ENCODE measurements at places on chromosomes 7 and 10.

- no peak for DNase-seq
- no peak overlapping the region for H3K27ac ChIP-seq
- H3K27me3 ChIP-seq, result no peaks in the 10 kb centered on the region
- H3K36me3 ChIP-seq, result no peaks in the 10 kb centered on the region
Observed at GRCh38 chr10:108352771-108353170, 1188.3 kb upstream of the SORCS1 start.

DNA sequence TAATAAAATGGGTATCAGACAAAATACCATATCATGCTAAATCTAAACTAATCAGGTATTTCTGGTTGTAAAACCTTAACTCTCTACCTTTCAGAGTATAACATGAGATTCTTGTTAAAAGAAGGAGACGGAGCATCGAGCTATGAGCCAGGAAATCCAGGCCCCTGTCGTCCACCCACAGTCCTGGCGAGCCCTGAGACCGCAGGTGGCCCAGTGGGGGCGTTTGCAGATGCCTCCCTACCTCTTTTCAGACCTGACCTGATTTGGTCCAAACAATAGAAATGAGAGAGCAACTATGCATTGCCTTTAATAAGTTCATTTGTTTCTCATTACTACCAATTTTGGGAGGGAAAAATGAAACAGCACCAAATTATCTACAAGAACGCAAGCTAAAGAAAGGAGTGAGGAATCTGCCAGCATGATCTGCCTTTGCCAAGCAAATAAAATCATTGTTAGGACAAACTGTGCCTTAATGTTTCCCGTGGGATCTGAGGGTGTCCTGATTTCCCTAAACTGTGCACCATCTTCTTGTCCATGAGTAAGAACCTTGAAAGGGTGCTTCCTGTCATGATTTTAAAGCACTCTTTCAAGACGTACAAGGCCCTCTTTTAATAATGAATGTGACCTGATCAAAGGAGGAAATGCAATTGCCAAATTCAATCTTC is 166.7 kb downstream of the TCERG1L start:
- H3K4me3 ChIP-seq, result no peak overlapping the region
- DNase-seq, result no peak
- H3K4me1 ChIP-seq, result no peaks in the 10 kb centered on the region
- H3K27me3 ChIP-seq, result no peaks in the 10 kb centered on the region
- H3K36me3 ChIP-seq, result no peaks in the 10 kb centered on the region

DNA sequence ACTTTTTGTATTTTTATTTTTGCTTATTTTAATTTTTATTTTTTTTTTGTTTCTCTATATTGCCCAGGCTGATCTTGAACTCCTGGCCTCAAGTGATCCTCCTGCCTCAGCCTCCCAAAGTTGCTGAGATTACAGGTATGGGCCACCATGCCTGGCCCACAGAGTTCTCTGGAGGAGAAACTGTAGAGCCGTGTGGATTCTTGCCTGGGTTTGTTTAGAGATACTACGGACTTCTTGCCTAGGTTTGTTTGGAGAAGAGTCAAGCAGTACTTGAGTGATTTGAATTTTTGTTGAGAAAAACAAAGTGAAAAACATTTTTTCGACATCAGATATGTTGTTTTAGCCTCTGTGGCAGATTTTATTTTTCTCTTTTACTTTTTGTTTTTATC is 99.0 kb downstream of the CAMK1D start:
- no peak for DNase-seq
- H3K4me1 ChIP-seq, result peaks cover 32% of the 10 kb centered on the region
- H3K27me3 ChIP-seq, result peaks cover 16% of the 10 kb centered on the region
- peaks cover 2% of the 10 kb centered on the region for H3K36me3 ChIP-seq
- peak overlapping the region; percentile 82 for H3K4me3 ChIP-seq

- no peaks in the 10 kb centered on the region for H3K36me3 ChIP-seq
- DNase-seq, result no peak
- H3K4me1 ChIP-seq, result peaks cover 16% of the 10 kb centered on the region
- H3K27ac ChIP-seq, result no peak overlapping the region
Observed at GRCh38 chr10:43686414-43686813, 37.7 kb upstream of the ZNF32 start.

DNA sequence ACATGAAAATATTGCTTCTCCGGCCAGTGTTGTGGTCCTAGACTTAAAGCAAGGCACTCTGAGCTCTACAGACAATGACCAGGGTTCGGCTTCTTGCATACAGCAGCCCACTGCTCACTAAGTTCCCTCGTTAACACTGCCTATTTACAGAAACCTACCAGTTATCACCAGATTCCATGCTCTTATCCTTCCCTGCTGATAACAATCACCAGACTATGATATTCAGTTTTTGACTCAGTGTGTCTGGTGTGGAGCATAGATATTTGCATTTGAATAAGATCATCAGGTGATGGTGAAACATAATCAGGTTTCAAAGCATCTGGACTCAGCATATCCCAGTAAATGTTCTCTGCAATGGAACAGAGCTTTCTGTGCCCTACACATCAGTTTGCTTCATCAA is 182.3 kb downstream of the SNX13 start:
- no peak overlapping the region for H3K4me3 ChIP-seq
- H3K27me3 ChIP-seq, result no peaks in the 10 kb centered on the region
- H3K27ac ChIP-seq, result no peak overlapping the region
- no peaks in the 10 kb centered on the region for H3K4me1 ChIP-seq

DNA sequence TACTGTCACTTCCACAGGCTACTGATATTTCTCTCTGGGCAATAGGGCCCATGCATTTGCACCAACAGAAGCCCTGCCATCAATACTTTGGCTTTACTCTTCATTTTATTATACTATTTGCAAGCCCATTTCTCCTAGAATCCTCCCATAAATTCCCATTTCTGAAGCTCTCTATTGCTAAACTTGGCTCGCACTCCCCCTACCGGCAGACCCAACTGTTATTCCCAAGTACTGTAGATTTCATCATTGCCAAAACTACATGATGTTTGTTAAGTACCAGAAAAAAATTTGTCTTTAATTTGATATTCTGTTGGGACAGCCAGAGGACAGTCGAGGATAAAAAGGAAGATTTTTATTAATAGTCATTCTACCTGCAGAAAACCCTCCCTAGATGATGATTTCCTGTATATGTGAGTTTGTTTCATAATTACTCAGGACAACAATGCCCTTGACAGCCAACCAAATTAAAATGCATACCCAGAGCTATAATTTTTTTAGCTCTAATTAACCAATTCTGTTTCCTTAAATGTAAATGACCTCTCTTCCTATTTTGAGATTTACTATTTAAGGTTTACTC is 298.6 kb downstream of the REEP3 start:
- H3K27ac ChIP-seq, result no peak overlapping the region
- peaks cover 2% of the 10 kb centered on the region for H3K36me3 ChIP-seq
- peak; percentile 9 for DNase-seq
- H3K27me3 ChIP-seq, result peaks cover 39% of the 10 kb centered on the region
- no peaks in the 10 kb centered on the region for H3K4me1 ChIP-seq
- H3K4me3 ChIP-seq, result no peak overlapping the region

Data from activated T-cell treated with anti-CD3 and anti-CD28 coated beads, Interleukin-2, amount 50 U/mL, for 72 hours (primary cell).